Fibroblast of mammary gland (primary cell): ENCODE measurements at places on chromosomes 3 and 15.

- DNase-seq = no peak
These were observed 14.4 kb upstream of the DCAF1 start for GRCh38 chr3:51514210-51514609.

- DNase-seq = no peak
These were observed 36.7 kb upstream of the ARHGEF3 start for GRCh38 chr3:56838448-56838847.

DNA sequence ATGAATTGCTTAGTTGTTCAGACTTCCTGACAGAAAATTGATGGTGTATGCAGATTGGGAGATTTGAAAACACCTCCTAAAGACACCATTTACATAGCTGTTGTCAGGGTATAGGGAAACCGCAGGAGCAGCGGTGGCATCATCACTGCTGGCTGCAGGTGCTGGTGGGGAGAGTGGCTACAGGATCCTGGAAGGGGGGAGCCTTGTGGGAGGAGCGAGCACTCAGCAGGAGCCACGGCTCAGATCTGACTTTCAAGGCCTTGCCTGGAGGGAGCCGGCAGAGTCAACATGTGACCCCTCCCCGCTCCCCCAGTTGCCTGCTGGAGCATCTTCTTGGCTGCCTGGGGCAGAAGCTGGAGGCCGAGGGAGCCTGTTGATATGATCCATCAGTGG is 26.1 kb downstream of the EDEM1 start:
- no peak for DNase-seq

GRCh38 chr3:16801223-16801622 is 83.5 kb upstream of the PLCL2 start:
- no peak for DNase-seq

GRCh38 chr3:49428752-49429080 is 408 bp downstream of the NICN1 start:
- DNase-seq = no peak

- DNase-seq = no peak
These were observed 70.8 kb upstream of the MFGE8 start for GRCh38 chr15:88983861-88984429.

DNA sequence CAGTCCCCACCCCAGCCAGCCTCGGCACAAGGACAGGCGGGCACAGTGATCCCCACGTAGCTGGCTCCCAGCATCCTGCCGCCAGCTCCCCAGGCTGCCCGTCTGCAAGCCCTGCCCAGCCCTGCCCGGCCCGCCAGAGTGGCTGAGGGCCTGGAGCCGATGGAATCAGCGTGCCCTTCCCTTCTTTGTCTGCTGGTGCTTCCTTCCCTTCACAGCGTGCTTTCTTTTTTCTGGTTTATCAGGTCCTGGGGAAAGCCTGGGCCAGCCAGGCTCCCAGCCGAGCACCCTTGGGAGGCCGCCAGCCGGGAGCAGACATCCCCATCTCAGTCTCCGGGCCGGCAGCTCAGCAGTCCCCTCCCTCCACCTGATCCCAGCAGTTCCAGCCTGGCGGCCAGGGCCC is 54.7 kb upstream of the SMAD6 start:
- DNase-seq = no peak

DNA sequence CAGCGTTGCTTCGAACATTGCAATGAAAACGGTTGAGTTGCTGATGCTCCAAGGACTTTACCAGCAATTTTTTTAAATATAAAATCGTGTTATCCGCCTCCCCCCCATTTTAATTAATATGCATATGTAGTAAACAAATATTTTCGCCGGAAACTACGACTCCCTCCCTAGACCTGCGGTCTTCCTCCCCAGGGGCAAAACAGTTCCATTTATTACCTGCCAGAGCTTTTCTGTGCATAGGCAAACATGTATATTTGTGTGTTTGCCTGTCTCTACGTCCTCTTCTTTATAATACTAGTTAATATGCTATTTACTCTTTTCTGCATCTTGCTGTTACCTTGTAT is 593 bp upstream of the RSL24D1 start:
- DNase-seq = no peak

DNA sequence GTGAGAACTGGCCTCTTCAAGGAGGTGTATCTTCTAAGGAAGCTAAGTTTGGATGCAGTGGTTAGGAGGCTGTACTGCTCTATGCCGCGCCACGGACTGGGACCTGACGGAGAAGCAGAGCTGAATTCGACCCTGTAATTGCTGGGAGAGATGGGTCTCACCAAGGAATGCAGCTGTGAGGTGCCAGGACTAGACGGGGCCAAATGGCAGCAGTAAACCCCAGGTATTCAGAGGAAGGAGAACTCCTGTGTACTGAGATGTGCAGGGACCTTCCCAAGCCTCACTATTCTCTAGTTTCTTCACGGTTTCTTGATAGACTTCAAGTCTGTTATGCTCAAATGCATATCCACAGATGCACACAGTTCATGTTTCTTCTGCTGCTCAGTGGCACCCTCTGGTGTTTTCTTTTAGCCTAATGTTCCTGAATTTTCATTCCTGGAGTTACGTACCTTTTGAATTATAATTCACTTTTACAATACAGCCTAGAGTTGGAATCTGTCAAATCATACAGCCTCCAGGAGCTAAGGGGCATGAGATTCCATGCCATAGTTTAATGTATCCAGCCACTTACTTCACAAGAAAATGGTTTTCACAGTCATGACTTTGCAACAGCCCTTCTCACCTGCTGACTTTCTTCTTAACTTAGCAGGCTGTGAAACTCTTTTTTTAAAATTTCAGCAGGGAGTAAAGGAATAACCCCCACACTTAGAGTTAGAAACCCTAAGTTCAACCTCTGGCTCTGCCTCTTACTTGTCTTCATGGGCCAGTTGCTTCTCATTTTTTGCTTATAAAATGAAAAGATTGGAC is 61.8 kb downstream of the GLDN start:
- peak; percentile 66 for DNase-seq

- DNase-seq = peak; percentile 53
These were observed 673.4 kb upstream of the CBLB start for GRCh38 chr3:106542101-106542769.

DNA sequence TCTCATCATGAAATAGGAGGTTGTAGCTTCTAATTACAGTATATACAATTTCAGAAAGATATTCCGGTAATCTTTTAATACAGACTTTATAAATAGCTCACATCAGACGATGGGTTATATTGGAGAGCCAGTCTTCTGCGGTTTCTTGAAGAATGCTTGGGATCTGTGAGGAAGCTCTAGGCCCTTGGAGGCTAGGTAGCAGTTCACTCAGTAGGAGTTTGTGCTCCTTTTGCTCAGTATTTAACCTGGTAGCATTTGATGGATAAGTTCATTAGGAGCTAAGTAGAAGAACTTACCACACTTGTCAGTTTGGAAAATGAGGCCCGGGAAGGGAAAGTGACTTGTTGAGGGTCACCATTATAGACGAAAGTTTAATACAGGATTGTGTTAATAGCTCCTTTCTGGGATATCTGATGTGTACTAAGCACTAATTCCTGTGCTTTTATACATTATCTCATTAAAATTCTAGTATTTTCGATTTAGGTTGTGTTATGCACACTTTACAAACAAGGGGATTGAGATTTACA is 2.8 kb downstream of the FNDC3B start:
- DNase-seq = peak; percentile 49

- no peak for DNase-seq
These were observed 4.6 kb downstream of the HEG1 start for GRCh38 chr3:125051205-125051604.

DNA sequence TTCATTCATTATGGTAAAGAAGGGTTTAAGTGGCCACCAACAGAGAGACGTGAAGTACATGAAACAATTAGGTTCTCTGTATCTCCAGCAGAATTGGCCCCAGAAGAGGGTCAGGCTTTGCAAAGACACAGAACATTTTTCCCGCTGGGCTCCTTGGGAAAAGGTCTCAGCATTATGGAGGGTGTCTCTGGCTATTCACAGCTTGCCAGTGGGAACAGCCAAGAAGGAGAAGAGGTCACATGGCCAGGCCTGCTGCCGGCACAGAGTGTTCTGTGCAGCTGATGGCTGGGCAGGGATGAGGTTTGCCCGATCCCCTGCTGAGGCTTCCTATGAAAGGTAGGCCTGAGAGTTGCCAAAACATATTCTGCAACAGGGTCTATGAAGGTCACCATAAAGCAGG is 77.8 kb upstream of the LPP start:
- no peak for DNase-seq

- peak; percentile 19 for DNase-seq
These were observed 308.9 kb downstream of the CTNNB1 start for GRCh38 chr3:41508063-41508696.

DNA sequence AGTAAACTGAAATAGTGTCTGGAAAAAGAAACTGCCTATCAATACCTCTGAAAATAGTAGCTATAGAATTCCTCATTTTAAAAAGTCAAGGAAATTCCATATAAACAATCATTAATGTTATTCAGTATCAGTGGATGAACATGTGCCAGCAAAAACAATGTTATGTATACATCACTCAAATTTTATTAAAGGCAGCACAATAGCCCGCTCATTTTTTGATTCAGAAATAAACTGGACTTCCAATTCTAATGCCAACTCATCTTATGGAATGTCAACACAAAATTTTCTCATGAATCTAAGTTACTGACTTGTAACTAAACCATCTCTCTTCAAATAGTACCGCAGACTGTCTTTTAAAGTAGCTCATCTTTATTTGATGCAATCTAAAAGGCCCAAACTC is 19.0 kb downstream of the THBS1 start:
- DNase-seq = peak; percentile 32

- DNase-seq = no peak
These were observed 98.7 kb upstream of the IQSEC1 start for GRCh38 chr3:13171704-13172643.

DNA sequence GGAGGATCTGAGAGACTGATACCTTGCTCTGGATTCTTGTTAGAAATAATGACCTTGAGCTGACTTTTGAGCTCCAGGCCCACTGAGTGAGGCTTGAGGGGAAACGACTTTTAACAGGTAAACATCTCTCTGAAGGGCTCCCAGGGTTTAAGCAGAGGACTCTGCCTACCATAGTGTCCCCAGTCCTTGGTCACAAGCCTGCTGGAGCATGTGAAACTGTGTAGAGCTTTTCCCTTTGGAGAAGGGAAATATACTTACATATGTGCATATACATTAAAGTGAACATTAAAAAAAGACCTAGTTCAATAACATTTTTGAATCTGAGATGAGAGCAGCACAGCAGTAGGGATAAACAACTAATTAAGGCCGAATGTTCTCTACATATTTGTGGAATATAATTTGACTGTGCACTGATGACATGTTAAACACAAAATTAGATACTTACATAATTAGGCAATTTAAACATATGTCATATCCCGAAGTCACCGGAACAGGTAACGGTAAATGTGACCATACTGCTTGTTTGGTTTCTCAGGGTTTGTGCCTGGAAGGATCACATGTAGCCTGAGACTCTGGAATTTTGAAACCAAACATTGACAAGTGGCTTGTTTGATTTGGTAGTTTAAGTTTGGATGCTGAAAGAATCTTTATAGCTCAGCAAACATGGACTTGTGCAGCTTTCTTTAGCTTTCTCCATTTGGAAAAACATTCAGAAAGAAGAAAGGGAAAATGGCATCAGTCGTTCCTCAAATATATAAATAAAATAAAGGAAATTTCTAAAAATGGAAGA is 266.1 kb upstream of the C2CD4B start:
- no peak for DNase-seq

DNA sequence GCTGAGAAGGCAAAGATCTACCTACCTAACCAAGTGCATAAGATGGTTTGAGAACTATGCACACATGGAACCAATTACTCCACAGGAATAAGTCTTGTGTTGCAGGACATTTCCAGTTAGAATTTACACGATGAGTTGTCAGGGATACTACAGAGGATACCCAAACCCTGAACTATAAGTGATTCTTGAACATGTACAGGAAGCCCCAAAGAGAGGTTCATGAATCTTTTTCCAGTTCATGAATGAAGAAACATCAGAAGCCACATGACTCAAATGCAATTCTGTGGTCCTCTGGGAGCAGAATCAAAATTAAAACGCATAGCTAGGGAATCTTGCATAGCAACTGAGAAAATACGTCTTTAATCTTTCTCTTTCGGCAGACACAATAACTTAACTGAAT is 114.1 kb upstream of the LMCD1 start:
- DNase-seq = peak; percentile 56

- peak; percentile 15 for DNase-seq
These were observed 156.8 kb downstream of the TBC1D5 start for GRCh38 chr3:17585394-17586325.

GRCh38 chr15:40256638-40257235 is 17.9 kb downstream of the PAK6 start:
- DNase-seq = no peak

GRCh38 chr3:57778494-57778893 is 22.4 kb downstream of the SLMAP start:
- DNase-seq = no peak

- DNase-seq = peak; percentile 49
These were observed 89.0 kb upstream of the FNDC3B start for GRCh38 chr3:171950373-171950772.

DNA sequence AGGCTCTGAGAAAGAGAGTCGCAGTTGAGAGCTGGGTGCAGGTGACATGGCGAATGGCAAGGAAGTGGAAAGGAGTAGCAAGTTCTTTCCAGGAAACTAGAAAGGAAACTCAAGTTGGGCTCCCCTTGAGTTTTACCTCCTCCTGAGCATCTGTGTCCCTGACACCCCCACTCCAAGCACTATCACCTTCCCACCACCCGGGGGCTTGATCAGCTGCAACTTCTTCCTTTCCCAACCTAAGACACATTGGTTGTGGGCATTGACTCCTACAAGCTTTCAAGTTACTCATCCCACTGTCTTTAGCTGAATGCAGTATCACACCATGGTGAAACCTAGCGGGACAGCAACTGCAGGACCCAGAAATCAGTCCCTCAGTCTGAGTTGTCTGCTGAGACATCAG is 256.6 kb upstream of the NR2F2 start:
- DNase-seq = no peak

DNA sequence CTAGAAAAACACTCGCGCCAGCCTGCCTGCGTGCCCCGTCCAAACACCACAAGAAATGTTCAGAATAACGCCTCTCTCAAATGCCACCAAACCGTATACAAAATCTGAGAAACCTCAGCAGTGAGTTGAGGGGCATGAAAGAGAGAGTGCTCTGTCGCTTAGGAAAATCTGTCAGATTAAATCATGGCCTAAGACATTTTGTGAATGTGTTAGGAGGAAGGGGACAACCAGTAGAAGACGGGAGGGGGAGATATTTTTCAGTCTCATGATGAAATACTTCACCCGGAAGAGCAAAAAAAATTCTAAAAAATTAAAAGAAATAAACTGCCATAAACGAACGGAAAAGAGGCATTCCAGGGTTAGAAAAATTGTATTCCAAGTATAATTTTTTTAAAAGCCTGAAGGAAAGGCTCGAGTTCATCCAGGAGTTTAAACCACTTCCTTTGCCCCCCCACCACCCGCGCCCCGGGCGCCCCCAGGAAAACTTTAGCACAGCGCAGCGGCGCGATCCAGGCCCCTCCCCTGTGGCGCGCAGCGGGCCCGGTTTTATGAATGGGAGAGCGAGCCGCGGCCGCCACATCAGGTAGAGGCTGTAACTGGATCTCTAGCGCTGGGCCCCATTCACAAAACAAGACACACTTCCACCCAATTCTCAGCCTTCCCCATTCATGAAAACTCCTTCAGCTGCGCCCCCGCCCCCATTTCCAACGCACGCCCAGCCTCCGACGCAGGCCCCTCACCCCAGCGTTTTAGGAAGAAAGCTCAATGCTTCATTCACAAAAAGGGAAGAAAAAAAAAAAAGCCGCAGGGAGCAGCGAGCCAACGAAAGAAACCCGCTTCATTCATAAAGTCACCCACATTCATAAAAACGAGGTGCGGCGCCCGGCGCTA is 1.4 kb downstream of the ETV5 start:
- peak; percentile 48 for DNase-seq

- DNase-seq = peak; percentile 52
These were observed 3.9 kb upstream of the NR2E3 start for GRCh38 chr15:71806452-71806931.

- peak; percentile 62 for DNase-seq
These were observed 60.0 kb upstream of the MNS1 start for GRCh38 chr15:56524915-56525314.
